ENCODE measurements at places on chromosomes 16 and 17.

DNA sequence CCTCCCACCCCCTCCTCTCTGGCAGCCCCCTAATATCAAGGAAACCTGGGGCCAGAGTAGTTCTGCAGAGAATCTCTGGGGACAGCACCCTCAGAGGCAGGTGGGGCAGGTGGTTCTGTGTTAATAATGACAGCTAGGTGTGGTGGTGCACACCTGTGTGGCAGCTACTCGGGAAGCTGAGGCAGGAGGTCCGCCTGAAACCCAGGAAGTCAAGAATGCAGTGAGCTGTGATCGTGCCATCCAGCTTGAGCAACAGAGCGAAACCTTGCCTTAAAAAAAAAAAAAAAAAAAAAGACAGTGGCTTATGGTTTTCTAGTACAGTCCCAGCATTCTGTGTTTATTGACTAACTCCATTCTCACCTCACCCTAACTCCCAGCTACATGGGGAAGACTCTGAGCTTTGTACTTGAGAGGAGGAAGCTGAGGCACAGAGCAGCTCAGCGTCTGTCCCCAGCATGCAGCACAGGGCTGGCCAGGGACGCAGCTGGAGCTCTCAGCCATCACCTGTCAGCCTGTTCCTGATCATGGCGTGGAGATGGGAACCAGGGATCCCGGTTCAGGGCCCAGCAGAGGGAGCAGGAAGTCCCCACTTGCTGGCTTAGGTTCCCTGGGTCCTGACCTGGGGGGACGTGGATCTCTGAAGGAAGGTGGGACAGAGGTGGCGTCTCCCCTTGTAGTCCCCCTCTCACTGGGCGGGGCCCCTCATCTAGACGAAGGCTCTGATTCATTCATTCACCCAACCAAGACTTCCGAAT, 6.1 kb downstream of the DBNDD1 start:
- no peak for DNase-seq

- no peak for DNase-seq
Measured at GRCh38 chr17:8038954-8039610, at the start of gene ALOX15B. Gene ALOX15B, plus strand, starts transcription at chr17:8039059. Its CDS starts 97 bp downstream, at chr17:8039156.

- DNase-seq = no peak
Measured at GRCh38 chr16:24318680-24319079, 62.5 kb downstream of the CACNG3 start.

GRCh38 chr17:46832945-46833839, 14.7 kb upstream of the WNT3 start:
- DNase-seq = no peak

DNA sequence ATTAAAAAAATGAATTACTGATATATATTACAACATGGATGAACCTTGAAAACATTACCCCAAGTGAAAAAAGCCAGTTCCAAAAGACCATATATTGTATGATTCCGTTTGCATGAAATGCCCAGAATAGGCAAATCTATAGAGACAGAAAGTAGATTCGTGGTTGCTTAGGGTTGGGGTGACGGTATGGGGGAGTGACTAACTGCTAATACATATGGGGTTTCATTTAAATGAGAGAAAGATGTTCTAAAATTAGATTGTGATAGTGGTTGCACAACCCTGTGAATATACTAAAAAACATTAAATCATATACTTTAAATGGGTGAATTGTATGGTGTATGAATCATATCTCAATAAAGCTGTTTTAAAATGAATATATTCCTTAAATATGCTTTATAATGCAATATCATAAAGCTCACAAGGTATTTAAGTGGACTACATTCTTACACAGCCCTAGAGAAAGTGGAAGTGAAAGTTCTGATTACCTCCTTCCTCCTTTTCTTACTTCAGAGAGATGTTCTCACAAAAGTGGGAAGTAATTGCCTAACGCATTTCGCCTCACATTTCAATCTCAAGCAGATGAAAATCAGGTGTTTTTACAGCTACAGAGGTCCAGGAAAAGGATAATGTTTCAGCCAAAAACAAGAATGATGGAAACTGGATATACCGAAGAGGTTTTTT, 142.7 kb upstream of the GNAO1 start:
- no peak for DNase-seq

DNA sequence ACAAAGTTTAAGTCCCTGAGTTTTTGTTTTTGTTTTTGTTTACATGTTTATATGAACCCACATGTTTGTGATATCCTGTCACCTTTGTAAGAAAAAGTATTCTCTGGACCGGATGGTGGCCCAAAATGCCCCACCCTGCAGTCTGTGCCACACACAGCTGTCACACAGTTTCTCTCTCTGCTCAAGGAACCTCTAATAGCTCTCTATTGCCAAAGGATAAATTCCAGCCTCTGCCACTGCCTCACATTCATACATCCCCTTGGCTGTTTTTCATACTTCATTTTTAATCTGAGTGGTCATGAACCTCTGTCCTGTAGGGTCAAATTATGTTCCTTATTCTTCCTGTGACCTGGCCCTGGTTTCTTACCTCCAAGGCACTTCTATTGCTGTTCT, 520.3 kb upstream of the CDH5 start:
- no peak for DNase-seq

DNA sequence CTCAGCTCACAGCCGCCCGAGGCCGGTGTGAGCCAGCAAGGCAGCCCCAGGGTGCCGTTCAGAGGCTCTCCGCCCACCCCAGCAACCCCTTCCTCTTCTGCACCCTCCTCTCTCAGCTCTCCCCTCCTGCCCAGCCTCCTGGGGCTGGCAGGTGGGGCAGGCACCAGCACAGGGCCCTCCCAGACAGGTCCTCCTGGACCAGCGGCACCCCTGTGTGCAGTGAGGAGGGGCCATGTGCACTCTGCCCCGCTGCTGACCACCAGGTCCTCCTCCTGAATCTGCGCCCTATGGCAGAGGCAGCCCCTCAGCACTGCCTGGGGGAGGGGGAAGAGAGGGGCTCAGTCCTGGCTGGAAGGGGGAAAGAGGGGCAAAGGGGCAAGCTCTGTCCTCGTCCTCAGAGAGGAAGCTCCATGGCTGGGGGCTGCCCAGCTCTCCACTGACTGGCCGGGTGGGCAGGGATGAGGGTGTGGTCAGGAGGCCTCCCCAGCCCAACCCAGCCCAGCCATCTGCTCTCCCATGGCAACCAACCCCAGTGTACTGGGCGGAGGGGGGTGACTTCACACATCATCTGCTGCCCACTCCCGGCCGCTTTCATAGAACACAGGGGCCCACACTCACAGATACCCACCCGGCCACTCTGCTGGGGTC, 5.4 kb upstream of the BCAR1 start:
- DNase-seq = peak; percentile 31

GRCh38 chr17:76545918-76546555, 6.2 kb downstream of the PRCD start:
- DNase-seq = no peak

DNA sequence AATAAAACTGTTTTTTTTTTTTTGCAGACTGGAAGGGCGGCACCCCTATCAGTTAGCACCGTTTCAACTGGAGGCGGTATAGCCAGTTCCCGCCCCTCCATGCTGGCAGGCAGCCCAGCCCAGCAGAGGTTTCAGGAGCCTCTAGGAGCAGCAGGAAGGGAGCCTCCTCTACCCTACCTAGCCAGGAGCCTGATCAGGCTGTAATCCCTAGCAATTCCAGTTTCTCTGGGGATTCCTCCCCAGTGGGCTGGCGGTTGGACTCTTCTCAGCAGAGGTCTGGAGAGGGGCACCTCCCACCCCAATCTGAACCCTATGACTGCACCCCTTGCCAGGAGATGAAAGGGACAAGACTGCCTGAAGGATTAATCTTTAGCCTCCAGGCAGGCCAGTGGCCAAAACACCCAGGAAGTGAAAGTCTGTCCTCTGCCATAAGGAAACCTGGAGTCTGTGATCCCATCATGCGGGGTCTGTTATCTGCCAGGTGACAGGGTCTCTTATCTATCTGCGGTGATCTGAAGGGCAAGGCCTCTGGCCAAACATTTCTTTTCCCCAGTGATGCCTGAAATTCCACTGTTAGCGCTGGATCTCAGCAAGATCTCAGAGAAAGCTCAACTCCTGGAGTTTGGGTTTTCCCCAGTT, 4.9 kb upstream of the CDH1 start:
- DNase-seq = no peak

- no peak for DNase-seq
Measured at GRCh38 chr17:29588562-29589411, 661 bp downstream of the GIT1 start.
